Activated CD4-positive, alpha-beta T cell treated with anti-CD3 and anti-CD28 coated beads for 36 hours (primary cell): ENCODE measurements at places on chromosomes 5 and 9.

- DNase-seq, result no peak
Observed at GRCh38 chr9:16719921-16720320, 150.5 kb downstream of the BNC2 start.

GRCh38 chr5:74594137-74595040 lies 46.1 kb downstream of the ENC1 start:
- DNase-seq, result no peak

- DNase-seq, result no peak
Observed at GRCh38 chr5:162497455-162497854, 429.9 kb downstream of the GABRG2 start.

DNA sequence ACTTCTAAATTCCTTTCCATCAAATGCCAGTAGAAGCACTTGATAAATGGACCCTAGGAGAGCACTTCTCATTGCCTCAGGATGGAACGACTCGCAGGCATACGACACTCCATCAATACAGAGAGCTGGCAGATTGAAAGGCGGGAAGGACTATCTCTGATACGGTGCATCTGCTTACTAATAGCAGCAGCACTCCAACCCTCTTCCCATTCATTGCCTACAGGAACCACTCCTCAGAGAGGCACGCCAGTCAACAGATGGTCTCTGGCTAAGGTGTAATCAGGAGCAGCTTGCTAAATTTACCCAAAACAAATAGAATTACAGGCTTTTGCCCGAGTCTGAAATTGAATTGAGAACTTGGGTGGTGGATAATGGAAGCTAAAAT lies 168.1 kb downstream of the EFNA5 start:
- no peak for DNase-seq

DNA sequence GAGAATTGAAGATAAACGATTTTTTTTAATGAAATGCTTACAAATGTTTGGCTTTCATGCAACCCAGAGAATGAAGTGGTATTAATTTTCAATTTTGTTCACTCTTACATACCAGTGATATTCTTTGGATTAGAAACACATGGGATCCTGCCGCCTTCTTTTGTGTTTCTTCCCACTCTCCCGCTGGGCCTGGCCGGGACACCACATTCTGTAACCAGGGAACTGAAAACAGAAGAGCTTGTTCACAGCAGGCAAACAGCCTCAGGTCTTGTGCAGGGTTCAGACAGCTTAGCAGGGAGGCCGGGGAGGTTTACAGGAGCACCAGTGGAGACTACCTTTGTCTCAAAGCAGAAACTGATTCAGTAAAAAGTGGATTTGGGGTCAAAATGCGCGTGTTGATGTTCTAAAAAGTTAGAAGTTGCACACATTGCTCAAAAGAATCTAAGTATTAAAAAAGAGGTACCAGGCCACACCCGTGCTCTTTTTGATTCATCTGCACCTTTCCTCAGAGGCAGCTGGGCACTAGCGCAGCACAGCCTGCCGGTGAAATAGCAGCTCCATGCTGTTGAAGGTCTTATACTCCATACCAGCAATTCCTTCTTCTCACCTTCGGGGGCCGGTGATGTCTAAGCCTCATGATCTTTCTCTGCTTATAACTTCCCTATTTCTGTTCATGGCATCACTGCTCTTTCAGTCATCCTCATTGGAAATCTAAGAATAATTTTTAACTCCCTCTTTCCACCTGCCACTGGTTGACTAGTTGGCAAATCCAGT lies 67.1 kb downstream of the GRAMD2B start:
- DNase-seq, result no peak

DNA sequence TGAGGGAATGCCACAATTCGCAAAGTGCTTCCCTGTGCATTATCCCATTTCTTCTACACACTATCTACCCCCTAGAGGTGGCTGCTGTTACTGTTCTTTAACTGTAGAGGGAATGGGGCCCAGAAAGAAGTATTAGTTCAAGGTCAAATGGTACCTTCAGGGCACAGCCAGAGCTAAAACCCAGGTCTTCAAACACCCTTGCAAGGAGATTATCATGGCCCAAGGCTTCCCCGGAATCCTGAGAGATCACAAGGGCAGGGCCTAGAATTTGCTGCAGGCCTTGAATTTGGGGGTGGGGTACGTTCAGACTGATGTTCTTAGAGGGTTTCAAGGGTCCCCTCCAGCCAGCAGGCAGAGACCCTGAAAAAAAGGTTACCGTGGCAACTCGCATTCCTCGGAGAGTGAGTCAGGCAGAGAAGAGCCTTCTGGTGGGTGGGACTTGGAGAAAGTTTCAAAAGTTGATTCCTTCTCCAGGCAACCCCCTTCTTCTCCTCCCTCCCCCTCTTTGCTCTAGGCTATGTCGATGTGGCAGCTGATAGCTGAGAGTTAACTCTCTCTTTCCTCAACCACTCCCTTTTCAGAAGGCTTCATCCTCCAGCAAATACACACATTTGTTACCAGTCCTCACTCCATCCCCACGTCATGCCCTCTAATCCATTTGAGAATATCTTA lies 1.9 kb downstream of the SPARC start:
- DNase-seq, result no peak

DNA sequence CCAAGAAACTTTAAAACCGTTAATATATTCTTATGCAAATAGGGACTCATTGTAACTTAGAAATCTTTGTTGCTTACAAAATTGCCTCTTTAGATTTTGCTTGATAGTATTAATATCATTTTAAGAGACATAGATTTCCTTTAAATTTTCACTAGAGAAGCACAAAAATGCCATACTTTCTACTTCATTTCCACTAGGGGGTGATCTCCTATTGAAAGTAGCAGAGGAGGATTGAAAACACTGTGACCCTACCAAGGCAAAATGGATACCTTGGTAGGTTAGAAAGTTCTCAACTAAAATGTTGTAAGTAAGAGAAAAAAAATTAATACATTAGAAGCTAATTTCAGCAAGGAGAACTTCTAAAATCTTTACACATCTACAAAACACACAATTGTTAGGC lies 204.9 kb downstream of the CHSY3 start:
- no peak for DNase-seq

GRCh38 chr5:144915452-144915851 lies 744.8 kb downstream of the KCTD16 start:
- no peak for DNase-seq

GRCh38 chr5:89071941-89072331 lies 189.0 kb upstream of the MEF2C start:
- DNase-seq, result no peak

GRCh38 chr9:23556459-23556858 lies 269.6 kb downstream of the ELAVL2 start:
- no peak for DNase-seq
